ENCODE measurements at places on chromosomes 6 and 20.
A peak's percentile ranks its signal among the peaks of the same experiment; 100 is the strongest.

- DNase-seq, result peak; percentile 18
These were observed 1.4 kb downstream of the ATXN1 start for GRCh38 chr6:16759646-16760515.

DNA sequence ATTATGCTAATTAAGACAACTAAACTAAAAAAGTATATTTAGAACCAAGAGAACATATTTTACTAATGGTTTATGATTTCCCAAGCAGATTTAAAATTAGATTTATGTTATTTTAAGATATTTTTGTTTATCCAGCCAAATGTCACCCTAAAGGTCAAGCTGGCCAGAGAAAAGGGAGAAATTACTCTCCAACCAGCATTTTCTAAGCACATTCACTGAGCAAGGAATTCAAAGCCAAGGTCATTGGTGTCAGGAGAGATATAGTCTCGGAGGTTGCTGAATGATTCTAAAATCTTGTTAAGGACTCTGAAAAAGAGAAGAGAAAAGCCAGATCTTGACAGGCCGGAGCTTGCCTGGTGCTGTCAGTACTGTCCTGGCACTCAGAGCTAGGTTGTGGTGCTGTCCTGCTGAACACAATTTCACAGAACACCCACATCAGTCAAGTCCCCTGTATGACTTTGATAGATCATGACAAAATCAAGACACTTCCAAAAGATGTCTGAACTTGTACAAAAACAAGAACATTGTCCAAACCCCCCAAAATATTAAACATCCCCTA is 222.3 kb upstream of the SMLR1 start:
- DNase-seq, result no peak

DNA sequence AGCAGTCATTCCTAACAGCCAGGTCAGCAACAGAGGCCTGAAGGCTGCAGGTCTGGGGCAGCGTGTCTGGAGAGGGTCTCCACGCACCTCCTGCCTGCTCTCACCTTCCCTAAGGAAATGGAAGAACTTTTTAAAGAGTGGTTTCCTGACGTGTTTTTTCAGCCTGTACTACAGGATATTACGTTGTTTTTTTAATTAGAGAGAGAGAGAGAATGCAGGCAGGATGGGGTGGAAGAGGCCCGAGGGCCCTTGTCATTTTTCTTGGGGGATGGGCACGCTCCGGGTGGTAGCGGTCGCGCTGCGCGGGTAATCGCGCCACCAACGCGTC is 2.1 kb downstream of the DLL1 start:
- no peak for DNase-seq

DNA sequence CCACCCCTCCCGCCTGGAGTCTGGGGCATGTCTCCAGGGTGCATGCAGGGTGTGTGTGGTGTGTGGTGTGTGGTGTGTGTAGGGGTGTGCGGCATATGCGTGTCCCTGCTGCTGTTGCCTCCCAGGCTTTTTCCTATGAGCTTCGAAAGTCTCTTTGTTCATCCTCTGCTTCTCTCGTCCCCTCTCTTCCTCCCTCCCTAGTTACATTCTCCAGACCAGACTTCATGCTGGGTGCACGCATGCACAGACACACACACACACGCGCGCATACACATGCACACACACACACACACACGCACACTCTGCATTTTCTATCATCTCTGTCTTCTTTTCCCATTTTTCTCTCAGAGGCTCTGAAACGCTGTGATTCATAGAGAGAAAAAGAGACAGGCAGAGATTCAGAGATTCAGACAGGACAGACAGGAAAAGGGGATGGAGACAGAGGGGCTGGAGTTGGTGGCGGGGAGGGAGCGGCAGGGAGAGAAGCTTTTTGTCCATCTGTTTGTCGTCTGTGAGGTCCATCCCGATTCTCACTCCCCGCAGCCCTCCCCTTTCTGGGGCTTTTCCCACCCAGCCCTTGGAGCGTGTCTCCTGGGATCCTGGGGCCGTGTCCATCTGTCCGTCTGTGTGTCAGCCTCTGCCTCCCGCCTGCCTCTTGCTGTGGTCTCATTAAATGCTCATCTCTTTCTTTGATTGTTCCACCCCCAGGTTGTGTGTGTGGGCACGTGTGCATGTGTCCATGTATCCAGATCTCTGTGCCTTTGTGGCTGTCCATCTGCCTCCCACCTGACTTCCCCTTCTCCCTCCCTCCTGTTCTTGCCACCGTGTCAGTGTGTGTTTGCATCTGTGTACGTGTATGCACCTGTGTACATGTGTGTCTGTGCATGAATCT is 62.6 kb downstream of the SRC start:
- DNase-seq, result no peak

DNA sequence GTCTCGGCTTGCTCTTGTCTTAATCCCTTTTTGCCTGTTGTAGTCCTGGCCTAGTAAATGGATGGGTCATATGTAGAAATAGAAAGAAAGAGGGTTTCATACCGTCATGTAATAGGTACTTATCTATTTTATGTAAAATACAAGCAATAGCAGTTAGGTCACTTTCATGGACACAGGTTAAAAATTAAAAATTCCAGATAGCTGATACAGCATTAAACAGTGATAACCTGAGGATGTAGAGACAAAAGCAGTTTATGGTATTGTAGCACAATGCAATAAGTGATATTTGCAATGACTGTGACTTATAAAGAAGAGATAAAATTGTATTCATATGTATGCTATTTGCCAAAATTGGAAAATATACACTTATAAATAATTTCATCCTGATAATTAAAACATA is 96.9 kb downstream of the CCDC170 start:
- DNase-seq, result no peak

GRCh38 chr6:20866036-20866435 is 331.8 kb downstream of the CDKAL1 start:
- no peak for DNase-seq

- DNase-seq, result no peak
These were observed 37.3 kb downstream of the TRAM2 start for GRCh38 chr6:52539607-52540006.

GRCh38 chr20:14449323-14449722 is 111.9 kb upstream of the FLRT3 start:
- no peak for DNase-seq

DNA sequence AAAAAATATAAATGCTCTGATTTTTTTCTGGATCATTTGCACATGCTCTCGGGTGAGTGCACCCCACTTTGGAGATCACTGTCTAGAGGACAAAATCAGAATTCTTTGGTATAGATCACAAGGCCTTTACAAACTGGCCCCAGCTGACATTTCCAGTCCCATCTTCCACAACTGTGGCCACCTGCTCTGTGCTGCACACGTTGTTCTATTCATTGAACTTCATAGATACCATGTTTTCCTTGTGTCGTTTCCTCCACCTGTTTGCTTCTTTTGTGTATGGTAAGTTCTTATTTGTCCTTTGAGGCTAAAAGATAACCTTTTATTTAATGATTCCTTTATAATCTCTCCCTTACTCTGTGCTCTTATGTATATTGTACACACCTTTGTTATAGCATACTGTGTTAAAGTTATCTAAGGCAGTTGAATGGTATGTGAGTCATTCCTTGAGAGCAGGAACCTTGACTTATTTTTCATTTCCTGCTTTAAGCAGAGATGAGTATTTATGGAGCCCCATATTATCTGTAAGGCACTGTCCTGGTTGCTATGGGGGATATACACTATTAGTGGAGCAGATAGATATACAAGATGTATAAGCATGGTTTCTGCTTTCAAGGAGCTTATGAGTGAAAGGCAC is 12.0 kb upstream of the SLC17A5 start:
- no peak for DNase-seq

- no peak for DNase-seq
These were observed 488.0 kb downstream of the BCKDHB start for GRCh38 chr6:80594461-80594860.

GRCh38 chr6:17851001-17851719 is 136.3 kb downstream of the KIF13A start:
- DNase-seq, result no peak

- no peak for DNase-seq
These were observed 10.9 kb downstream of the CCM2L start for GRCh38 chr20:32021091-32021490.

GRCh38 chr6:138442663-138443062 is 38.6 kb downstream of the HEBP2 start:
- no peak for DNase-seq

DNA sequence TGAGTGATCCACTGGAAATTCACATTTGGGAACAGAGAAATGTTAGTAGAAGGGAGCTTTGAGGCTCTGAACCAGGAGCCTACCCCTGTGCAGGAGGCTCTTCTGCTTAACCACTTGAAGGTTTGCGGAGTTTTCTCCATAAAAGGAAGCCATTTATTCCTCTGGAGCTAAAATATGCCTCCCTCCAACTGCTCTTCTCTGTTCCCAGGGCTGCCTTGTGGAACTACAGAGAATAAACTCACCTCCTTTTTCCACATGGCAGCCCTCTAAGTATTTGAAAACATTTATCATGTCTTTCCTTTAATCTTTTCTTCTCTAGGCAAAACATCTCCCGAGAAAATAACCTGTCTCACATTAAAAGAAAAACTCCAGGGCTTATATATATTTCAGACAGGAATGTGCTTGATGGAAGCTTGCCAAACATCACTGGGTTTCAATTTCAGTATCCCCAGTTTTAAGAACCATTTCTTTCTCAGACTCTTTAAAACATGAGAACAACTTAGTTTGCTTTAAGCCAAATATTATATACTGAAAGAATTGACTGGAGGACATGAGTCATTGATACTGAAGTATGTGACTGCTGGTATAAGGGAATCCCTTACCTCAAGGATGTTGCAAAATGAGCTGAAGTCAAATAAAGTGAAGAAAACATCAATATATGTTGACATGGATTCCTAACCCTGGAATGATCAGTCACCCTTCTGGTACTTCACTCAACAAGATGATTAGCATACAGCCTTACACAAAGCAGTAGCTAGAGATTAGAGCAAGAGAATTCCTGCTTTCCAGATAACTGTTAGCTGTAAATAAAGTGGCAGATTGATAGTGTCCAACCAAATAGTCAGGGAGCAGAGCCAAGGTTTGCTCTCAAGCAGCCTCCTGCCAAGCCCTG is 74.0 kb downstream of the ZBTB2 start:
- DNase-seq, result no peak

- DNase-seq, result peak; percentile 45
These were observed 189.5 kb downstream of the TMEM242 start for GRCh38 chr6:157133856-157134255.

GRCh38 chr6:14425805-14426204 is 308.2 kb downstream of the CD83 start:
- no peak for DNase-seq

DNA sequence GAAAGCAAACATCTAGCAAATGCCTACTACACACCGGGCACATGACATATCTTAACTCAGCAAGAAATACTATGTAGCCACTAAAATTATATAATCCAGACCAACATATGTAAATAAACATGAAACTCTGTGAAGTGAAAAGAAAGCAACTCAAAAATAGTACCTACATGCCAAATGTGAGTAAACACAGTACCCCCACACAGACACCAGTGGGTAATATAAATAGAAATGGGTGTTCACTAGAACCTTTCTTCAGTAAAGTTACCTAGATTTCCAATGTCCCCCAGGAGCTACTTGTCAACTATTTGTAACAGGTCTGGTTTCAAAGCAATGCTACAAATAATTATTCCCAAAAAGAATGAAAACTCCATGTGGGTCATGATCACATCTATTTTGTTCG is 25.5 kb downstream of the TRERF1 start:
- DNase-seq, result no peak

GRCh38 chr6:135073756-135074393 is 19.3 kb upstream of the HBS1L start:
- no peak for DNase-seq

DNA sequence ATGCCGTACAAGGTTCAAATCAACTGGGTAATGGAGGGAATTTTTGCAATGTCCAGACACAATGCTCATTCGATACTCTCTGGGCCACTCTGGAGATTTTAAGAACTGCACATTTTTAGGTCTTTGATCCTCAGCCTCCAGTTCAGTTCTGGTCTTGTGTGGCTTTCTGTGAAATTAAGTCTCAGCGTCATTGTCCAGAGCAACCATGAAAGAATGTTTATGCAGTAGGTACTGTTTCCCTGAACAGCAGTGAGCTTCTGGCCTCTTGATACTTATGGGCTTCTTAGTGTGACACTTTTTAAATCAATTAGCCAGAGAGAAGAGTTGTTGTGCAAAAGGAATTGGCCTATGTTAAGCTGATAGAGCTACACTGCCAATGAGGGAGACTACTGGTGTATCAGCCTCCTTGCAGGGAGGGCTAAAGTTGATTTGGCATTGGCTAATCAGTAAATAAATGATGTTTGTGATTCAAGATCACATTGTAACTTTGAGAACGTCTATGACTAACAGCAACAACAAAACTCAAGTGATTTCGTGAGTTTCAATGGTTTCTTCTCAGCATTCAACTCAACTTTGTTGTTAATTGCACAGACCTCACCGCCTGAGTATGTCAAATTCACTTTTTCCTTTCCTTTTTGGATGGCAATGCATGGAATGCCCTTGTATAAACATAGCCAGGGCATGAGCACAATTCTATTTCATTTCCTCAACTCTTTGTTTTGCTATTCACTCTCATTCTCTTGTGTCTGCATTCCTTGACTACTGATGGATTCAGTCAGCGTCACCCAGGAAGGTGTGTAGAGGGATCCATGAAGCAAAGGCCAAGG is 85.1 kb downstream of the GJA1 start:
- no peak for DNase-seq

DNA sequence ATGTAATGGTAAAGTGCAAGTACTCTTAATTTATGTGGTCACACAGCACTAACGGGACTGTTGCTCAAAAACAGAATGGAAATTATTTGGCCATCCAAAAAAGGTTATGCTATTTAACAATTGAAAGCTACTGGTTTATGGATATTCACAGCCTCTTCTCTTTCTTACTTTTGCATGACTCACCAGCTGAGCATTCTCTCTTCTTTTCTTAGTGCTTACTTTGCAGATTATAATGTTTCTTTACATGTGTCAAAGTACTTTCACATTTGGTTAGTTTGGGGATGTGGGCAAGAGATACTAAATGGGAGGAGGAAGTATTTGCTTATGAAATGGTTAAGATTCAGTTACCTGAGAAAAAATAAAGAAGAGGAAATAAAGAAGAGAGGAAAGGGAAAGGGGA is 610.5 kb downstream of the HTR1B start:
- no peak for DNase-seq

- no peak for DNase-seq
These were observed 23.9 kb downstream of the RNF217 start for GRCh38 chr6:124986164-124986563.

GRCh38 chr6:151141685-151142084 is 98.1 kb upstream of the AKAP12 start:
- no peak for DNase-seq

- peak; percentile 48 for DNase-seq
These were observed 171.1 kb downstream of the MCHR2 start for GRCh38 chr6:99822741-99823512.

Measured in NCI-H2029 treated with DMSO at 0.1 percent for 48 hours (cell line).